ENCODE measurements at places on chromosomes 1 and 21.

GRCh38 chr1:32247983-32248889 is 1.2 kb downstream of the FAM167B start:
- DNase-seq = peak; percentile 75

DNA sequence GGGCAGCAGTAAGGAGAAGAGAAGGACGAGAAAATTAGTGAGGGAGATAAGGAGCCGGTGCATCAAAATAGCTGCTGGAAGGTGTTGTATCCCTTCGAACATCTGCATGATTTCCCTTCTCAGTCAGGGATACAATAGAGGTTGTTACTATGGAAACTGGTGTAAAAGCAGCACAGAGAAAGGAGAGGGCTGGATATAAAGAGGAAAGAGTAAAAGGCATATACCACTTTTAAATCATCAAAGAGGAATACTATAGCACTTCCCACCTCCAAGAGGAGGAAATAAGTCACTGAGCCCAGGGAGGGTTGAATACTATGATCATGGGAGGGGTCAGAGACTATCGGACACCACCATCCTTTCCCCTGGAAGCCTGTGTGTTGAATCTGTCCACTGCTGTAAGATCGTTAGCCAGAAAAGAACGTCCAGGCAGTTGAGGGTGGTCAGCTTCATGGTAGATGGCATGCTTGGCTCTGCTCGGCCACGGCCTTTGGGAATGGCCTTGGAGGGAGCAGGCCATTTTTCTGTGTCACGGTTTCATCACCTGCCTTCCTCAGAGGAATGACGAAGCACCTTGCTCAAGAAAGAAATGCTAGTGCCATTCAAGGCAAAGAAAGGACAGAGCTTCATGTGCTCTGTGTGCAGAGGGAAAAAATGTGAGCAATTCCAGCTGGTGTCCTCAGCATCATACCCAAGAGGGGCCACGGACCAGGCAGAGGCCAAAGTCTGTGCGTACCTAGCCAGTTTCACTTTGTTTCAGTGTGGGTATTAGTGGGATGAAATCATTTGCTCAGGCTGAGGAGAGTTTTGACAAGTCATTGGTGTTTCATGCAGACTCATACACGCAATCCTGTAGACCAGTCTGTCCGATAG is 64.2 kb downstream of the IRF2BP2 start:
- no peak for DNase-seq

DNA sequence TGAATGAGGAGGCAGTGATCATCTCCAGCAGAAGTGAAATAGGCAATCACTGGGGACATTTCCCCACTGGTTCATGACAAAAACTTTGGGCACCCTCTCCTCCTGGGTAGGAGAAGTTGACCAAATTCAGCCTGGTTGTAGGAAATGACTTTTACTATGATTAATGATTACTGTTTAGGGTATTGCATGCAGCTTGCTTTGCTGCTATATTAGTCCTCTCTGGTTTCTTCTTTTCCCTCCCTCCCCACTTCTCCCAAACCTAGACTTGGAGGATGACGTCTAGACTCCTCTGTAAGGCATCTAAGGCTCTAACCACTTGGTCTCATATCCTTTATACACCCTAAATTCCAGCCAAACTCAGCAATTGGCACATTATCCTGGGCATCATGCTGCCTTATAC is 3.4 kb upstream of the RGS16 start:
- DNase-seq = no peak

DNA sequence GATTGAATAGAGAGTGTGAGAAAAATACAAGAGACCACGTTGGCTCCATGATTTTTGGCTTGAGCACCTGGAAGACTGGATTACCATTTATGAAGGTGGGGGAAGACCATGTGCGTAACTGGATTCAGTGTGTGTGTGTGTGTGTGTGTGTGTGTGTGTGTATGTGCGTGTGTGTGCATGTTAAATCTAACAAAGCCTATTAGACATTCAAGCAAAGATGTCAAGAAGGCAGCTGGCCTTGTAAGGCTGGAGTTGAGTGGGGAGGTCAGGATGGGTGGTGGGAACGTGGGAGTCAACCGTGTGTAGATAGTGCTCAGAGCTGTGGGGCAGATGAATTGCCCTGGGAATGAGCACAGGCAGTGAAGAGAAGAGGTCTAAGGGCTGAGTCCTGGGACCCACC is 293.8 kb upstream of the POU3F1 start:
- DNase-seq = no peak

DNA sequence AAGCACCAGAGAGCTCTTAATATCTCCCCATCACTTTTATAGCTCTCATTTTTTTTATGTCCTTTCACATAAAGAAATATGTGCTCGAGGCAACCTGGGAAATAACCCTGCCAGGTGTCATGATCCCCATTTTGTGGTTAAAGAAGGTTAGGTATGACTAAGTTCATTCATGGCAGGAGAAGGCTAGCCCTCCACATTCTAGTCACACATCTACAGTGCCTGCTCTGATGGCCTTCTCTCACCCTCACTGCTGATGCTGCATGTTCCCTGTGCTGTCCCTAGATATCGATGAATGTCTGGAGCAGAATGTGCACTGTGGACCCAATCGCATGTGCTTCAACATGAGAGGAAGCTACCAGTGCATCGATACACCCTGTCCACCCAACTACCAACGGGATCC is 187.5 kb downstream of the TPR start:
- DNase-seq = no peak

GRCh38 chr21:36973986-36974850 is 7.7 kb upstream of the HLCS start:
- no peak for DNase-seq

DNA sequence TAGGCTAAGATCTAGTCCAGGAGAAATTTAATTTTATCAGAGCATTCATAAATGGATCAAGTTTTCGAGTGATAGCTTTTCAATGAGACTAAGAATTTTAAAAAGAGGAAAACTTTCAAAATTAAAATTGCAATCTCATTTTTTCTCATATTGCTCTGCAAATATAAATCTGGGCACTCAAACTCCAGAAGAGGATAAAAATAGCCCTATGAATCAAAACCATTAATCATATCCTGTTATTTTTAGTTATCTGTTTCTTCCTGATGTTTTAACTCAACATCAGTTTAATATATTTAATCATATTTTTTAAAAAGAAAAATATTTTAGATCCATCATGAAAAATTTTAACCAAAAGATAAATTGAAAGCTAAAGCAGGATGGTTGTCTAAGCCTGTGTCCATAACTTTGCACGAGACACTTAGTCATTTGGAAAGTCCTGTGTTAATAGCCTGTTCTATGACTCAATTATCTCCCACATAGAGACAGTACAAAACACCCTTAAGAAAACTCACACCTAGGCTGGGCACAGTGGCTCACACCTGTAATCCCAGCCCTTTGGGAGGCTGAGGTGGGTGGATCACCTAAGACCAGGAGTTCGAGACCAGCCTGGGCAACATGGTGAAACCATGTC is 17.1 kb upstream of the PRRC2C start:
- DNase-seq = no peak

DNA sequence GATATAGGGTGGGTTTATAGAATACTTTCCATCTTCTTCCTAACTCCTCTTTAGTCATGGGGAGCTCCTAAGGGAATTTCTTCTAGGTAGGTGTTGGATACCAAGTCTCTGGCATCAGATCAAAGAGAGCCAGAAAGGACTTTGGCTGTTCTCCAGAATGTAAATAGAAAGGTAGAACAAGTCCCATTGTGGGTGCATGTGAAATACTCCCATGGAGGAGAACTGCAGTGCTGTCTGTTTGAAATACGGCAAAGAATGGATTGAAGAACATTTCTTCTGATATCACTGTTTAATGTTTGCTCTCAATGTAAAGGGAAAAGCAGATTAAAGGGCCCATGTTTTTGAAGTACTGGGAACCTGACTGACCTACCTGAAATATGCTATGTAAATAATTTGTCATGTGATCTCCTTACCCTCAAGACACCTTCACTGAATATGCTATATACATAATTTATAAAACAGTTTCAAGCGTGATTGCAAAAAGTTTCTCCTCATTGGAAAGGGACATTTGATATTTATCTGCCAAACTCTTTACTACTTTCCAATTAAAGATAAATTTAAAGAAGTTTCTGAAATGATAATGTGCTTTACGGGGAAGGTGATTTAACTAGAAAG is 65.9 kb downstream of the LAMC1 start:
- peak; percentile 25 for DNase-seq

DNA sequence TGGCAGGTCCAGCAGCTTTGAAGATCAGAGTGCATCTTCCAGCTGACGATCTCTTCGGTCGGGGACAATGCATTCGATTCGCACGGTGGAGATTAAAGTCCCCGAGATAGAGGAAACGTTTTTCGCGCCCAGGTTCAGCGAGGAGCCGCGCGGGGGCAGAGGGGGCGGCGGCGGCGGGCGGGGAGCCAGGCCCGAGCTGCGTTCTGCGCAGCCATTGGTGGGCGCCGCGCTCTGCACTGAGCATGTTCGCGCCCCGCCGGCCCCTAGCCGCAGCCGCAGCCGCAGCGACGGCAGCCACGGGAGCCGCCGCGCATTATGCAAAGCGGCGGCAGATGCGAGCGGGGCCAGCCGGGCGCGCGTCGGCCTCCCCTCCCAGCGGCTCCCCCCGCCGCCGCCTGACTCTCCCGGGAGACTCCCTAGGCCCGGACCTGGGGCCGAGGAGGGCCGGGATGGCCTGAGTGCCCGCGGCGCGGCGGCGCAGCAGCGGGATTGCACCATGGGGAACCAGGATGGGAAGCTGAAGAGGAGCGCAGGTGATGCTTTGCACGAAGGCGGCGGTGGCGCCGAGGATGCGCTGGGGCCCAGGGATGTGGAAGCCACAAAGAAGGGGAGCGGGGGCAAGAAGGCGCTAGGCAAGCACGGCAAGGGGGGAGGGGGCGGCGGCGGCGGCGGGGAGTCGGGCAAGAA is at the start of gene FMN2:
FMN2 (plus strand) TSS at position 270 of the 687 bp plus-strand sequence; CDS start at position 497, 227 bp downstream.
- no peak for DNase-seq

GRCh38 chr1:241485554-241485992 is 34.0 kb downstream of the FH start:
- DNase-seq = peak; percentile 73

DNA sequence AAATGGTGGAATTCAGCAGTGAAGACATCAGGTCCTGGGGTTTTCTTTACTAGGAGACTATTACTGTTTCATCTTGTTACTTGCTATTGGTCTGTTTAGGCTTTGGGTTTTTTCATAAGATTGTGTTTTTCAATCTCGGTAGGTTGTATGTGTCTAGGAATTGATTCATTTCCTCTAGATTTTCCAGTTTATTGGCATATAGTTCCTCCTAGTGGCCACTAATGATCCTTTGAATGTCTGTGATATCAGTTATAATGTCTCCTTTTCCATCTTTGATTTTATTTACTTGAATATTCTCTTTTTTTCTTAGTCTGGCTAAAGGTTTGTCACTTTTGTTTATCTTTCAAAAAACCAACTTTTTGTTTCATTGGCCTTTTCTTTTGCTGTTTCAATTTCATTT is 233.0 kb downstream of the RWDD3 start:
- peak; percentile 43 for DNase-seq

GRCh38 chr1:58003059-58003458 is 543.5 kb downstream of the OMA1 start:
- peak; percentile 77 for DNase-seq

GRCh38 chr1:43666608-43667007 is 16.7 kb downstream of the KDM4A start:
- DNase-seq = no peak
